ENCODE measurements at places on chromosomes 5 and 9.

DNA sequence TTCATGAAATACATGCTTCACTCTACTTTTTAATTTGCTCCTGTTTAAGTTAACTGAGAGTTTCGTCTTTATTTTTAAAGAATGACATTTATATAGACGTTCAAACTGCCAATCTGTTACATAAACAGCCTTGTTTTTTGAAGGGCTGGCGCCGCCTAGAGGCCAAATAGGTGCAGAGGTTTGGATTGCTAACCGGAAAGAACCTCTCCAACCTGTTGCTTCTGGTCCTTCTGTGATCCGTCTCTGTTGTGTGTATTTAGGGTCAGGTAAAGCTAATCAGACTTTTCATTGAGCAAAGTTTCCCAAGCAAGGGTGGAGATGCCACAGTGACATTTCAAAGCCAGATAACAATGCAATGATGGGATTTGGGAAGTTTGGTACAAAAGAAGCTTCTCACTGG lies 39.5 kb upstream of the GLIS3 start:
- peak; percentile 88 for DNase-seq

GRCh38 chr5:8949908-8950307 lies 596.0 kb downstream of the SEMA5A start:
- peak; percentile 78 for DNase-seq

DNA sequence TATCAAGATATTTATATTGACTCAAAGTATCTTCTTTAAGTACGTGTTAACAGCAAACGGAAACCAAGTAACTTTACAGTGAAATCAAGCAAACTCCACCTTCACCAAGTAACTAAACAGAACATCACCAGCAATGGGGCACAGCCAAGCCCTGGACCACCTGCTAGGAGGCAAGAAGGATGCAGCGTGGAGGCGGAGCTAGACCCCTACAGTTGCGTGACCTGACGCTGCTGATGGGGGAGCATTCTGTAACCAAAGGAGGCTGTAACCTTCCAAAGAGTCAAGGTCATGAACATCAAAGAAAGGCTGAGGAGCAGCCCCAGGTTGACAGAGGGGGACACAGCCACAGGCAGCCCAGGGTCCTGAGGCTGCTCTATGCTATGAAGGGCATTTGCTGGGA lies 6.1 kb downstream of the VAV2 start:
- DNase-seq: no peak

DNA sequence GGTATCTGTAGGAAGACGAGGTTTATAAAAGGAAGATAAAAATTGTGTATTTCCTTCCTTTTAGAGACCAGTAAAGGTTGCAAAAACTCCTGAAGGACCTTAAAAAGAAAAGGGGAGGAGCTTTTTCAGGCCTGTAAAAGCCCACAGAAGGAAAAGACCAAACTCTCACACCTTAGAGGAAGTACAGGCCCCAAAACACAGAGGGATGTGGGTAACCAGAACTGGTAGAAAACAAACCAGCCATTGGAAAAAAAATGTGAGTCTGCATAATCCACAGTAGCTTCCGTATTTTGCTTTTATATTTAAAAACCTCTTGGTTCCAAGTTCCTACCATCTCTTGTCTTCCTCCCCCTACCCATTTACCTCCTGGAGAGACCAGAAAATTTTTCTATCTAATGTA lies 8.5 kb downstream of the GIN1 start:
- no peak for DNase-seq

GRCh38 chr9:32497921-32498320 lies 28.1 kb downstream of the RIGI start:
- DNase-seq: no peak

- no peak for DNase-seq
These were observed 41.7 kb downstream of the TMEM167A start for GRCh38 chr5:83035373-83036100.

GRCh38 chr9:124262649-124262972 lies 4.9 kb downstream of the NEK6 start:
- no peak for DNase-seq

DNA sequence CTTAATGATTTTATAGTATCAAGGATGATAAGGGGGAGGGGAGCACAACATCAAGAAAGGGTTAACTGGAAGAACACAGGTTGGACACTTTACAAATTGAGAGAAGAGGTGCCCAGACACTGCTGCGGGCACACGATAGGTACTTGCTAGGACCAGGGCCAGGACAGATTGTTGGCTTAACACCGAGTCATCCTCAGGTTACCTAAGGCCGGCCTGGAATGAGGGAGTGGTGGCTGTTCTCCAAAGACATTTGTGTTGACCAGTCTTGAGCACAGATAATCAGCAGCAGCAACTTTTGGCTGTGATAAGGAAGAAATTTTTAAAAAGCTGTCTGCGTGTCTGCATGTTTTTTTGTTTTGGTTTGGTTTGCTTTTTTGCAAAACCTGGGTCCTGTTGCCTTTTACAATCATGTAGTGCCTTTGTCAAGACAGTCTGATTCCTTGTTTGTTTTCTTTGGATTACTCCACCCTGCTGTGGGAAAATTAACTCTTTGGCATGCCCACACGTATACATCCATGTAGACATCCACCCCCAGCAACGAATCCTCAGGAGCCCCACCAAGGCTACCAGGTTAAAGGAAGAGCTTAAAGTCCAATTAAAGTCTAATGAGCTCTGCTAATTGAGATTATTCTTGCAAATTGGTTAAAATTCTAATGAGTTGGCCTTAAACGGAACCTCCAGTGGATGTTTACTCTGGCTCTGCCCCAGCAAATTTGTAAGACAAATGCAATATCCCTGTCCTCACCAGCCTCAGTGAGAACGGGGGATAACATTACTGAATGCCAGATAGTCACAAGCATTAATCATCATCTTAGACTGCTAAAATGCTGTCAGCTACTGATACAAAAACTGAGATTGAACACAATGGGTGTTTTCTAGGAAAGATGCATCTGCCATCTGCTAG lies 382.3 kb downstream of the ACTL7B start:
- no peak for DNase-seq

Measured in GM12865 (cell line).